ENCODE measurements at places on chromosomes 2 and 18.

- no peak for DNase-seq
Measured at GRCh38 chr2:127134833-127135830, 28.2 kb upstream of the BIN1 start.

GRCh38 chr2:6640621-6641015 is 225.1 kb downstream of the CMPK2 start:
- no peak for DNase-seq

DNA sequence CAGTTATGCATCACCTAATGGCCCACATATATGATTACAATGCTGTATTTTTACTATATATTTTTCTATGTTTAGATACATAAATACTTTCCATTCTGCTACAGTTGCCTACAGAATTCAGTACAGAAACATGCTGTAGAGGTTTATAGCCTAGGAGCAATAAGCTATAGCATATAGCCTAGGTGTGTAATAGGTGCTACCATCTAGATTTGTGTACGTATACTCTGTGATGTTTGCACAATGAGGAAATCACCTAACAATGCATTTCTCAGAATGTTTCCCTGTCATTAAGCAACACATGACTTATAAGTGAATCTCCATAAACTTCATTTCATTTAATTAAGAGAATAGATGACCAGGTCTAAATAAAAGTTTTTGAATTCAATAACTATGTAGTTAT is 43.5 kb downstream of the SLC38A11 start:
- DNase-seq, result no peak

- peak; percentile 8 for DNase-seq
Measured at GRCh38 chr2:234032279-234032856, 18.1 kb upstream of the SPP2 start.

GRCh38 chr2:113851640-113852039 is 38.2 kb upstream of the ACTR3 start:
- no peak for DNase-seq

DNA sequence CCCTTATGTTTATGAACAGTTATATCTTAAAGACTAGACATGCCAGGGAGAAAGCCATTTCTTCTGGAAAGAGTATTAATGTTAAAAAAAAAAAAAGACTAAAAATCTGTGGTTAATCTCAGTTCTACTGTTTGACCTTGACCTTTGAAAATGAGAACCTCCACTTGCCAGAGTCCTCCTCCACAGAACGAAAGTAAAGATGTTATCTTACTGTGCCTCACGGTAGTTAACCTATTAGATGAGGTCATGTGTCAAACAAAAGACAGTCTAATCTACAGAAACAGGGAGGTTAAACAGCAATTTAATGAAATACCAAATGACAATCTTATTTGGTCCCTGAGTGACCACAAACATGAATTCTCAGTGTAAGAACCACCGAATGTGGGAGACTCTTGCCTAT is 51.2 kb downstream of the SLC14A2 start:
- no peak for DNase-seq

DNA sequence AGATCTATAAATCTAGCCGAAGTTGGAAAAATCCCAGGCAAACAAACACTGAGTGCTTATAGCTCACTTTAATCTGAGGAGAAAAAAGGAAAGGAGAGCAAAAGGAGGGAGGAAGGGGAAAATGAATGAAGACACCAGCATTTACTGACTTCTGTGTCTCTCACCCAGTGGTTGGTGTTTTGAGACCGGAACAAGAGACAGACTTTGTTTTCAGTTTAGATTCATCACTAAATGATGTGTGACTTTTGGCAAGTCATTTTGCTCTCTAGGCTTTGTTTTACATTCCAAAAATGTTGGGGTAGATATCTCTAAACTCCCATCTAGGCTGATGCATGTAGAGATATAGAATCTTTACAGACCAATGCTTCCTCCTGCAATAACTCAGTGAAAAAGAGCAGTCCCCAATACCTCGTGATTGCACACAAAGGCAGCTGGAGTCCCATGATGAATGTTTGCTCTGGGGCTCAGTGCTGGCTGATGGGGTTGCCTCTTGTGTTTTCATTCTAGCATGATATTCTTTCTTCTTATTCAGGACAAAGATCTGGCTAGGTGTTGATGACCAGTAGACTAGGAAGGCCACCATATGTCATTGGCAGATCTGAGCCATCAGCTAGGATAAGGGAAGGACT is 51.4 kb downstream of the TRIB2 start:
- no peak for DNase-seq

DNA sequence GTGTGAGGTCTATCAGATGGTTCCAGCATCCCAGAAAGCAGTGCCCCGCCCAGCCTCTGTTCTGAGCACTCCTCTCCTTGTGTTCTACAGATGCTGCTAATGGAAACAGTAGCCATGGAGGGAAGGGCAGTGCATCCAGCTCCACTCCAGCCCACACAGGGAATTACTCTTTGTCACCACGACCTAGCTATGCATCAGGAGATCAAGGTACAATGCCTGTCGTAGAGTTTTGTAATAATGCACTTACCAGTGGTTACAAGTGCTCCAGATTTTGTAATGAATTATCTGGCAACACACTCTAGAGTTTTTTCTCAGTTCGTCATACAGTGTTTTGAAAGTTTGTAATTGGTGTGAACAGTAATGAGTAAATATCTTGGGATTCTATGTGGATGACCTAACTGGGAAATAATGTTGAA is 161.1 kb downstream of the ESCO1 start:
- DNase-seq, result peak; percentile 77

DNA sequence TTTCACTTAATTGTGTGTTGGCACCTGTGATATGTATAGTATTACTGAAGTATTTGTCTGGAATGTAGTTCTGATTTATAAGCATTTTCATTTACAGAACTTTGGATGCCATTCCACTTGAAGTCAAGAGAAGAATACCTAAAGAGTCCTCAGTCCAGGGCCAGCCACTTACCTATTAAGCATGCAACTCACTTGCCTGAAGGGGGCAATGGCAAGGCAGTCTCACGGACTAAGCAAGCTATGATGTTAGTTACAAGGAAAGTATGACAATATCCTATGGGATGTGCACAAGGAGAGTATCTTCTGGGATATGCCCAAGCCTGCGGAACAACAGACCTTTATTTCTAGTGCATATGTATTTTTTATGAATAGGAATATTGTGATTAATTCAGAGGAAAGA is 369.4 kb upstream of the GCFC2 start:
- no peak for DNase-seq

- peak; percentile 81 for DNase-seq
Measured at GRCh38 chr18:48486754-48487153, 52.1 kb upstream of the CTIF start.

GRCh38 chr2:96934831-96935540 is 51.4 kb downstream of the FAM178B start:
- DNase-seq, result no peak

DNA sequence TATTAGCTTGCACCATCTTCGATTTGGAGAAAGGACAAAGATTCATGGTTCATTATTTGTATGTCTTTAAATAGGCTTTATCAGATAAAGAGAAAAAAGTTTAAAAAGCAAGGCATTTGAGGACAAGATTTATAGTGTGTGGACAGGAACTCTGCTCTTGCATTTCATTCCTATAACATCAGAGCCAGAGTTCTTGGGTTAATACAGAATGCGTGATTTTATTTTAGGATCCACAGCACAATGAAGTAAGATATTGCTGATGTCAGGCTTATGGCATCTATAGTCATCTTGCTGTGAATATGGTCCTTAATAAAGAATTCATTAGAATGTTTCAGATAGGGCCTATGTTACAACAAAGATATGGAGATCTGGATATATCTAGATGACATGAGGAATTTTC is 19.7 kb downstream of the RASGRP3 start:
- DNase-seq, result peak; percentile 51

DNA sequence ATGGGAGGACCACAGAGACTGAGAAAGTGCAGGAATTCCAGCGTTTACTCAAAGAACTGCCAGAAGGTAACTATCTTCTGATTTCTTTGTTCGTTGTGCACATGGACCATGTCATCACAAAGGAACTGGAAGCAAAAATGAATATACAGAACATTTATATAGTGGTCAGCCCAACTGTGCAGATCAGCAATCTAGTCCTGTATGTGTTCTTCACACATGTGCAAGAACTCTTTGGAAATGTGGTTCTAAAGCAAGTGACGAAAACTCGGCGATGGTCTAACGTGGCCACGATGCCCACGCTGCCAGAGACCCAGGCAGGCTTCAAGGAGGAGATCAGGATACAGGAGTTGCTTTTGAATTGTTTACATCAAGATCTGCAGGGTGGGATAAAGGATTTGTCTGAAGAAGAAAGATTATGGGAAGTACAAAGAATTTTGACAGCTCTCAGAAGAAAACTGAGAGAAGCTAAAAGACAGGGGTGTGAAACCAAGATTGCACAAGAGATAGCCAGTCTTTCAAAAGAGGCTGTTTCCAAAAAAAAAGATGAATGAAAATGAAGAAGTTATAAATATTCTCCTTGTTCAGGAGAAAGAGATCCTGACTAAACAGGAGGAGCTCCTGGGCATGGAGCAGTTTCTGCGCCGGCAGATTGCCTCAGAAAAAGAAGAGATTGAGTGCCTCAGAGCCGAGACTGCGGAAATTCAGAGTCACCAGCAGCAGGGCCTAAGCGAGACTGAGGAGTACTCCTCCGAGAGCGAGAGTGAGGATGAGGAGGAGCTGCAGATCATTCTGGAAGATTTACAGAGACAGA is 8.3 kb upstream of the CHST10 start:
- DNase-seq, result no peak

DNA sequence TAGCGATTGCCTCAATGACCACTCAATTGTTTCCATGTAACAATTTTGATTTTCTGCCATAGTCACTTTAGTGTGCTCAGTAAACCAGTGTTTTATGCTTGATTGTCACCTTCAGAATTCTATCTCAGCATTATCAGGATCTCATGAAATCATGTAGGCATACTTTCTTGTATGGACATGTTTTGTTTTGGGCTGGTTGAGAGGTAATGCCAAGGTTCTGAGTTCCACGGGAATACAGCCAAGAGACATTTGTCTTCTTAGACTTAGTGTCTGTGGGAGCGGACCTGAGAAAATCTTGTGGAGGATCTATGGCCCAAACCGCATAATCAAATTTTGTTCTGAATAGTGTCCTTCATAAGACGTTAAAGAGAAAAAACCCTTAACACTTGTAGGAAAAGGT is 10.2 kb downstream of the MSTN start:
- DNase-seq, result no peak

GRCh38 chr2:108986916-108987510 is 2.0 kb downstream of the EDAR start:
- DNase-seq, result no peak

GRCh38 chr2:42353792-42354429 is 7.1 kb downstream of the COX7A2L start:
- no peak for DNase-seq

- DNase-seq, result no peak
Measured at GRCh38 chr2:130355172-130355577, 681 bp upstream of the PTPN18 start.

DNA sequence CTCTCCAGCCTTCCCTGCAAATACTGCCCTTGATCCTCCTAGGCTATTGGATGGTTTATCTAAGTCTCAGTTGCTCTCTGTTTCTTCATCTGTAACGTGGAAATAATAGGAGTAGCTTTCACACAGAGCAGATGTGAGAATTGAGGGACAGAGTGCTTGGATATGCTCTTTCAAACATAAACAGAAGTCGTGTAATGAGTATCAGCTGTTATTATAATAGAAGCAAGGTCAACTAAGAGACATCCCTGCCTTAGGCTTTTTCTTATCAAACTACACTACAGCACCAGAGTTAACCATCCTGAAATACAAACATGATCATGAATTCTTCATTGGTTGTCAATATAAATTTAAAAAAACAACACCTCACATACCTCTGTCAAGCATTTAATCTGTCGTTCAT is 138.2 kb downstream of the DOK6 start:
- no peak for DNase-seq

DNA sequence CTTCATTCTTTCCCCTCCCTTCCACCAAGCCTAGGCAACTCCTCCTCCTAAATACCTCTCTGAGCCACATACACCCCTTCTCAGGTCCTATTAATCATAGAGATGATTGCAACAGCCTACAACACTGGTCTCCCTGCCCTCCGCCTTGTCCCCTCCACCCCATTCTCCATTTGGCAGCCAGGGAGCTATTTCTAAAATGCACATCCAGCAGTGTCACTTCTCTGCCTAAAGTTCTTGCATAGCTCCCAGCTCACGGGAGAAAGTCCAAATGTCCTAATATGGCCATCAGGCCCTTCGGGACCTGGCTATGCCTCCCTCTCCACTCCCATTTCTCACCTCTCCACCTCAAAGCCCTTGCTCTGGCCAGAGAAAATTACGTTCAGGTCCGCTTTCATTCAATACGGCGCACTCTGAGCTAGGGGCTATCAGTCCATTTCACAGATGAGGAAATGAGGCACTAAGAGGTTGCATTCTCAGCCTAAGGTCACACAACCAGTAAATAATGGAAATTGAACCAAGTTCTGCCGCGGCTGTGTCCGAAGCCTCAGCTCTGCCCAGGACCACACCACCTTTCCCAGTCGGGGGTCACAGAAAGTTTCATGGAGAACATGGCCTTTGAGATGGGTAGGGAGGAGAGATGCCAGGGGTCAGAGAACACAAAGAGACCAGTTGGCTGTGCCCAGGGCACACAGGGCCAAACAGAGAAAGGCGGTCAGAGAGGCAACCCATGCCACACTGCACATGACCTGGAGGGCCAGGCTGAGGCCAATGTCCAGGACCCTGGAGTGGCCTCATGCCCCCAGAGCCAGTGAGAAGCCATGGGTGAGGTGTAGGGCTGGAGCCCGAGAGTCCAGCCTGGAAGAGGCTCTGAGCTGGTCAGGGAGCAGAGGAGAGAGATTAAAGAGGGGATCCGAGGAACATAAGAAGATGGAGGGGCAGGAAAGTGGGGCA is 72.8 kb downstream of the TNS1 start:
- DNase-seq, result no peak

GRCh38 chr2:215571689-215572088 is 135.8 kb upstream of the FN1 start:
- no peak for DNase-seq

- DNase-seq, result no peak
Measured at GRCh38 chr2:86221066-86221684, 21.9 kb downstream of the MRPL35 start.

GRCh38 chr2:224556381-224556780 is 28.8 kb downstream of the CUL3 start:
- no peak for DNase-seq

DNA sequence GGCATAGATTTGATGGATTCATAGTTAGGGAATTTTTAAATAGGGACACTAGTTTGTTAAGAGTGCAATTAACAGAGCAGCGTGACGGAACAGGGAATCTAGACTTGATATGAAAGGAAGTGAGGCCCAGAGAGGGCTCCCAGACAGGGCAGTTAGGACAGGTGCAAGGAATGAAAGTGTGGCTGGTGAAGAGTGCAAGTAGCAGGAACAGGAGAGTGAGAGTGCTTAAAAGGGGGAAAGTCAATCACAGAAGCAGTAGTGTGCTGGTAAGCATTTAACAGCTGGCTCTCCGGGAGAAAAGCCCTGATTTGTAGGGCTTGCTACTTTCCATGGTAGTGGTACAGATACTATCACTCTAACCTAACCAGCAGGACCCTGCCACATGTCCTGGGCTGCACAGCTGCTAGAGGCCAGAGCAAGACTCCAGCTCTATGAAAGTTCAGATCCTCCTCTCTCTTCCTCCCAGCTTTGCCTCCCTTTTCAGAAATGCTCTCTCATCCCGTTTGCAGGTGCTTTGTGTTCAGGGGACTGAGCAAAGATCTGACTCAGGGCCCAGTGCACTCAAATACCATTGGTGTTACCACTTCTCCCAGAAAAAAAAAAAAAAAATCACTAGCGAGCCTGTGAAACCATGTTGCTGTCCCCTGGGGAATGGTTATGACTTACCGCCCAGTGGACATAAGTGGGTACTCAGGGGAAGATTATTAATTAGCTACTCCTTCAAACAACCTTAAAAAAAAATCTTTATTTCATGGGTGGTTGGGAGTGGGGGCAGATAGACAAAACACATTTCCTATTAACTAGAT is 18.1 kb upstream of the GCFC2 start:
- no peak for DNase-seq

- DNase-seq, result no peak
Measured at GRCh38 chr2:16013359-16013911, 73.1 kb downstream of the MYCN start.

Measured in AG09309 (cell line).